Germinal center (tissue), 1 donor: ENCODE measurements at places on chromosomes 11 and 22.
A peak's percentile ranks its signal among the peaks of the same experiment; 100 is the strongest.

DNA sequence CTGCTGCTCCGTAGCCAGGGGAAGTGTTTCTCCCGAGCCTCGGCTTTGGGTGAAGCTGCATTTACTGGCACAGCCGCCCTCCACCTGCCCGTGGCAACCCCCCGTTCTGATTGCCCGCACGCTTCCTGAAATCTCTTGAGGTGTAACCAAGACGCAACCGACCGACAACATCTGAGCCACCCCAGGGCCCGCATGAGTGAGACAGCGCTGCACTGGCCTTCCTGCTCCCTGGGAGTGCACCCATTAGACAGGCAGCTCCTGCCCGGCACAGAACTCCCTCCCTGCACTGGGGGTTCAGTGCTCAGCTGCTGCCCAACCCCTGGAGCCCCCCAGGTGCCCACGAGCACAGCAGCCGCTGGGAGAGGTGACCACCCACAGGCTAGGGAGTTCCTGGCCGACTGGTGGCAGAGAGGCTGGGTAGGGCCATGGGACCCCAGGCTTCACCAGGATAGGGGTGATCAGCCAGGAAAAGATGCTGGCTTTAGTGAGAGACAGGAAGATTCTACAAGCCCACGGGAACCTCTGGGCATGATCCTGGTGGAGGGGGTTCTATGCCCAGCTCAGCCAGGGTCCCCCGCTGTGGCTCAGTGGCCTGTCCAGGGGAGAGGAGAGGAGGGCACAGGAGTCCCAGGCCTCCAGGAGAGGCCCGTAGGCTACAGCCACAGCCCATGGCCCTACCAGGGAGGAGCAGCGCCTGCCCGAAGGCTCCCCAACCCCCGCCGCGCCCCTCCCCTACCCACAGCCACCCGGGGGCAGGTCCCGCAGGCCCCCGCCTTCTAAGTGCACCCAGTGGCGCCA lies 14.6 kb downstream of the PLXNB2 start:
- DNase-seq = peak; percentile 76

GRCh38 chr11:9065607-9066432 lies 25.6 kb downstream of the SCUBE2 start:
- no peak for DNase-seq

GRCh38 chr22:43980579-43980978 lies 25.3 kb downstream of the SAMM50 start:
- DNase-seq = no peak

- no peak for DNase-seq
Measured at GRCh38 chr11:65279741-65280440, 18.1 kb downstream of the POLA2 start.

- DNase-seq = no peak
Measured at GRCh38 chr11:123137431-123138224, 57.4 kb downstream of the CLMP start.

DNA sequence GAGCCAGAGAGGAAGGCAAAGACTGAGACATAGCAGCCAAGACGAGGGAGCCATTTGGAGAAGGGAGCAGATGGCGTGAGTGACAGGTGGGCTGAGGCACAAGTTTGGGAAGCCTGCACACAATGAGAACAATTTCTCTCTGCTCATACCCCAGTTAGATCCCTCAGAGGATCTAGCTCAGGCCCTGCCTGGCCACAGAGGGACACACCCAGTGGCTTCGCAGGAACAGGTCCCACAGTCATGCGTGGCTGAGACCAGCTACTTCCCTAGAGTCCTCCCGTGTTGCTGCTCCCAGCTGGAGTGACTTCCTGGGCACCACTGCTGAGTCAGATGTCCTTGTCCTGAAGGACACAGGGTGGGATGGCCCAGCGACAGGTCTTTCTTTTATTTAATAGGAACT lies 33.4 kb upstream of the LYVE1 start:
- no peak for DNase-seq

DNA sequence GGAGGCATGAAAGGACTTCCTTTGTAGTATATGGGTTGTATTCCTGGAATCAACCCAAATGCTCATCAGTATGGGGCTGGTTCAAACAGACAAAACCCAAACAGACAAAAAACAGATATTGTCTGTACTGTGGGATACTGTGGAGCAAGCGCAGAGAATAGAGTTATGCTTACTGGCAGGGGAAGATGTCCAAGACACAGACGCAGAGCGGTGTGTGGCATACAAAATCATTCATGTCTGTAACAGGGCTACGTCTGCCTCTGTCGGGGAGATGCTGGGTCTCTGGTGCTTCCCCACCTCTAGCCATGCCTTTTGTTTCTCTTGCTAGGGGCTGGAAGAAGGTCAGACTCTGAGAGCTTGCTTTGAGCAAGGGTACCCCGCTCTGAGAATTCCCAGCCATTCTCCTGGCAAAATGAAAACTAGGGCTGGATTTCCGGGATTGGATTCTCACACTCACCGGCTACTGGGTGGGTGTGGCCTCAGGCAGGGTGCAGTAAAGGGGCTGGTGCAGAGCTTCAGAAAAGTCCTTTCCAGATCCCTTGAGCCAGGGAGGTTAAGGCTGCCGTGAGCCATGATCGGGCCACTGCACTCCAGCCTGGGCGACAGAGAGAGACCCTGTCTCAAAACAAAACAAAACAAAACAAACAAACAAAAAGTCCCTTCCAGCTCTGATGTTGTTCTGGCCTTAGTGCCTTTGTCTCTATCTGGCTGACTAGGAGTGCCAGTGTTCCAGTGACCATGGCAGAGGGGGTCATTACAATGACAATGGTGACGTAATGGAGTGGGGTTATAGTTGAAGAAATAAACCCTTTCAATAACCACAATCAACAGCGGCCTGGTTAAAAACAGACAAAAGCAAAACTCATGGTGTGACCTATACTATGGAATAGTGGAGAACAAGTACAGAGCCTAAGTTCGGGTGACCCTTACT lies 2.9 kb upstream of the ABCC8 start:
- no peak for DNase-seq

DNA sequence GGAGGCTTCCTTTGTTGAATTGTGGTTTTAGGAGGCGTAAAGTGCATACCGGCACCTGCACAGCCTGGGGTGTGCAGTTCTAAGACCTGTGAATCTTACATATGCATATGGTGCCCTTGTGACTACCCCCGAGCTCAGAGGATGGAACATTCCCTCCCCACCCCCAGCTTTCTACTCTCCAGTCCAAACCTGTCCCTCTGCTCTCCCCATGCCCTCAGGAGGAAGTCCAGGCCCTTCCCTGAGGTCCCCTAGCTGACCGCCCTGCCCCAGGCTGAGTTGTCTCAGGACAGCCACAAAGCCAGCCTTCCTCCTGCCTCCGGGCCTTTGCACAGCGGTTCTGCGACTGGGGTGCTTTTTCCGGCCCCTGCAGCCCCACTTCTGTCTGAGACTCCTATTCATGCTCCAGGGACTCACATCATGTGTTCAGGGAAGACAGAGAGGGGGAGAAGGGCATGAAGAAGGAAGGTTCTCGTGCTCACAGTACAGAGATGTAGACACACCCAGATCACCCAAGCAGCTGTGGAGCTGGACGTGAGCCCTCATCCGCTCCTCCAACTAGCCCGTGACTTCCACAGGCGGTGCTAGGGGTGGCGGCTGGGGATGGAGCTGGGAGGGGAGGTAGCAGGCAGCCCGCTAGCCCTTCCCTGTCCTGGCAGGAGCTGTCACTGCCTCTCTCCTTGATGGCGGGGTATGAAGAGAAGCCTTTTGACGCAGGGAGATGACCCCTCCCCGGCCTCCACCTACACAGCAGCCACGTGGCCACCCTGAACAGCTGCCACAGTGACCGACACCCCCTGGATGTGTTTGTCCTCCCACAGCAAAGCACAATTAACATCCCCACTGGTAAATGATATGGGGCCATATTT lies 50.8 kb downstream of the FLRT1 start:
- no peak for DNase-seq

DNA sequence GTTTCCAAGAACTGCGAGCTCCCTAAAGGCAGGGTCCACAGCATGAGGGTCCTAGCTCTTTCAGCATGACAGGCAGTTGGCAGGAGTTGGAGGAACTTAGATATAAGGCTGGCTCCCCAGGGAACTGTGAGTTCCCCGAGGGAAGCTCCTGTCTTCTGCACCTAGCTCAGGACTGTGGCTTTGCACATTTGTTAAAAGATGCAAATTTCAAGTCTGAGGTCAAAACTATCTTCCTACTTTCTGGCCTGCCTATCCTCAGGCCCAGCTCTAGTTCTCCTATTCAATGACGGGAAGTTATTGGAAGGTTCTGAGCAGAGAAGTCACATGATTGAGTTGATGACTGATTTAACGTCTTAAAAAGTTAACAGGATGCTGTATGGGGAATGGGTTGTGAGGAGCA lies 11.7 kb upstream of the UCP3 start:
- peak; percentile 71 for DNase-seq

DNA sequence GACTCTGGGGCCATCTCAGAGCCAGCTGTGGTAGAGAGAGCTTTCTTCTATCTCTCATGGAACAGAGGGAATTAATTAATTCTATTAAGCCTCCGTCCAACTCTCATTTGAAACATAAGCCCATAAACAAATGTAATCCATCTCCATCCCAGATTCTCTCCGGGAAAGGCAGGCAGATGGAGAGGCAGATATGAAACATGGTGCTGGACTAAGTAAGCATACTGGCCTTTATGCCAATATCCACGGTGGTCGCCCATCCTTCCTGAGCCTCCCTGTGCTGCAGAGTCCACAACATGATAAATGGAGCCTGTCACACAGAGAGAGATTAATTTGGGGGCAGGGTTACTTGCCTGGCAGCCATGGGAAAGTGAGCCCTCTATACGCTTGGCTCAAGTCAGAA lies 44.8 kb downstream of the PRR5L start:
- DNase-seq = no peak

GRCh38 chr11:72338741-72339140 lies 94.8 kb upstream of the PHOX2A start:
- no peak for DNase-seq

GRCh38 chr22:30864441-30865420 lies 103.8 kb downstream of the MORC2 start:
- peak; percentile 1 for DNase-seq
